NAMALWA (cell line): ENCODE measurements at places on chromosomes 5 and 9.

DNA sequence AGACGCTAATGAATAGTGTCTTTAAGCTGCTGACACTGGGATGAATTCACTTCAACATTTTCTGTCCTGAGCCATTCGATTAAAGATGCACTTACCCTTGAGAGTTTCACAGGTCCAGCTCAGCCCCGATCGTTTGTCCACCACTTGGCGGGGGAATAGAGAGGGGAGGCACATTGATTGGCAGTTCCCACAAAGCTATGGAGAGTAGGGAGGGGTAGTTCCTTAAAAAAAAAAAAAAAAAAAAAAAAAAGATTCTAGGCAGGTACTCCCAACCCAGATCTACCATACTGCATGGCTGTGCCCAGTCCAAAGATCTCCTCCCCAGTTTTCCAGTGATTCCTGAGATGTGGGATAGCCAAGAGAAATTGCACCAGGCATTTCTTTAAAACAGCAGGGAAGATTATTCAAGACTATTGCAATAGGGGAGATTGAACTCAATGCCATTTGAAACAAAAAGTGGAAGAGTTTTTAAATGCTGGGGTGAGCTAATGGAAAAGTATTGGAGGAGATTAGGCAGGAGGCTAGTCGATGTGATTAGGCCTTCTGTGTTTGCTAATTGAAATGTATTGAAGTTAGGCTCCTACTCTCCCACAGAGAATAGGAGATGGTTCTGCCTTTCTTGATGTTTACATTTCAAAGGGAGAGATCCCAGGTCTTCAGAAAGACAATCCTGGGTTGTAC, 2217.4 kb upstream of the WWC1 start:
- DNase-seq: no peak

DNA sequence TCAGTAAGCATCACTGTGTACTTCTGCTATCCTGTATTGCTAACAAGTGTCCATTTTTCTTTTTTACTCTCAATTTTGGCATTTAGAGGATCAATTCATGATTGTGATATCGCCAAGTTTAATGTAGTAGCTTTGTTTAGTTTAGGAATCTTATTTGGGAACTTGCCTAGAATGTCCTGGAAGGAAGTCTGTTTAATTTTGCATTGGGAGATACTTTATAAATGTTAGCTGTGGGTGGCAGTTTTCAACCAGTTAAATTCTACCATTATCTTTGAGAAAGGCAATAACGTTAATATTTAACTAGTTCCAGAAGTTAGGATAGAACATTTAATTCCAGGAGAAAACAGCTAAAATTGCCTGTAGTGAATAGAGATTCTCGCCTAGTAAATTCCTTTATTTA, 78.6 kb downstream of the PBX3 start:
- no peak for DNase-seq

GRCh38 chr9:120561709-120562108, 18.3 kb downstream of the CDK5RAP2 start:
- DNase-seq: no peak

GRCh38 chr5:9351546-9351945, 194.3 kb downstream of the SEMA5A start:
- DNase-seq: no peak

DNA sequence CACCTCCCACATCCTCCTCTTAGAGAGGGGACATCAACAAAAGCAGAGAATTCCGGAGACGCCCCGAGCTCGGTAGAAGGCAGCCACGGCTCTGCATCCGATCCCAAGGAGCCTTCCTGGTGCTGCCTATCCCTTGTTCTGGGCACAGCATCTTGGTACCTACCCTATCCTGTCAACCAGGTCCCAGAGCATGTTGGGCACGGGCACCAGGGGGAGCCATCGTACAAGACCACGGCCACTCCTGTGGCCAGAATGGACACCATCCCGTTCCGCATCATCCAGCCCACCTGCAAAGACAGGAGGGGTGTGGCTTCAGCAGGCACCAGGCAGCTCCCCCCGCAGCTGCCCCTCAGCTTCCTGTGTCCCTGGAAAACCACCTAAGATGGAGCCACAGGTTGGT, 62.7 kb upstream of the ZNF354A start:
- peak; percentile 38 for DNase-seq

GRCh38 chr9:37904445-37905130, 661 bp upstream of the SLC25A51 start:
- DNase-seq: no peak
